ENCODE measurements at places on chromosomes 11 and 22. TPM values are rescaled to one million over a fixed set of nuclear protein-coding genes. Genes with fewer than 3 reads are reported as not detected.
A peak's percentile ranks its signal among the peaks of the same experiment; 100 is the strongest.

ZNF214 gene
- 2.3 TPM for total RNA-seq

KBTBD3 gene
- 10.6 TPM for total RNA-seq

B4GALNT4 gene
- 0.78 TPM for total RNA-seq

SHISA8 gene
- not detected for total RNA-seq

MRPL16 gene
- 28.1 TPM for total RNA-seq

C22orf42 gene
- total RNA-seq, result not detected

OR10D3 gene
- total RNA-seq, result not detected

ANGPTL5 gene
- 2.0 TPM for total RNA-seq

DMC1 gene
- total RNA-seq, result not detected

DAGLA gene
- 1.4 TPM for total RNA-seq

GRCh38 chr11:27385245-27385644 is 22.2 kb upstream of the CCDC34 start:
- DNase-seq, result peak; percentile 14

- no peak for DNase-seq
These were observed 35.3 kb downstream of the MMP13 start for GRCh38 chr11:102920118-102920684.

DNA sequence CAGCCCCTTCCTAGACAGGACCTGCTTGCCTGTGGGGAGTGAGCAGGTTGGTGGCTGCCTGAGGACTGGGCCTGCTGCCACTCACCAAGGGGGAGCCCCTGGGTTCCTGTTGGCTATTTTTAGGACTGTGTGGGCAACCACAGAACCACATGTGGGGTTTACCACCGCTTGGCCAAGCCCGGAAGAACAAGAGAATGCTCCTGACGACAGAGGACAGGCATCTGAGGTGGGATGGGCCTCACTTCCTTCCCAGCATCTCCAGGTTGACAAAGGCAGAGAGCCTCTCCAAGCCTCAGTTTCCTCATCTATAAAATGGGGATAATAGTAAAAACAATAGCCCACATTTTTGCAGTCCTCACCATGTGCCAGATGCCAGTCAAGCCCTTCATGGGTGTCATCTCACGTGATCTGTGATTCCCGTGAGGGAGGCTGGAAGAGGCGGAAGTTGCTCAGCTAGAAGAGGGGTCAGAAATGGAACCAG is 43.6 kb downstream of the LRRC32 start:
- DNase-seq, result no peak

DNA sequence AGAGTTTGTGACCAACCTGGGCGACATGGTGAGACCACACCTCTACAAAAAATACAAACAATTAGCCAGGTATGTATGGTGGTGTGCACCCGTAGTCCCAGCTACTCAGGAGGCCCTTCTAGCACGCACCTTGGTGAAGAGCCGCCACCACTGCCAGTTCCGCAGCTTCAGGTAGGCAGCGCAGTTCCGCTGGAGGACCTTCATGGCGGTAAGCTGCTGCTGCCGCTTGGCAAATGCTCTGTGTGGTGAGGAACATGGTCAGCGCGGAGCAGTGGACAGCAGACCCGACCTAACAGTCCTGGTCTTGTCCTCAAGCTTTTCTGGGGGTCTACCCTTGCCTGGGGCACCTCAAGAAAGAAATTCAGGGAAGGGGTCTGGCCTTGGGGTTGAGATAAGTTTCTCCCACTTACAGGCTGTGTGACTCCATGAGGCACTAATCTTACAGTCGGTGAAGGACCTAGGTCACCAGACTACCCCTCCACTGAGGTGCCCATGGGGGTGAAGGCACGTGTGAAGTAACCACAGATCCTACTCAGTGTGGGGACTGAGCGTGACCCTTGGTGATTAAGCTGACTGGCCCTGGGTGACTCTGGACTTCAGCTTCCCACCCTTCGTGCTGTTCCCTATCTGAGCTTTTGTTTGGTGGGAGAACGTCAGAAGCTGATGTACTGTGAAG is 49.6 kb downstream of the APOL1 start:
- DNase-seq, result no peak

- no peak for DNase-seq
These were observed 37.7 kb upstream of the TFIP11 start for GRCh38 chr22:26549902-26550497.

DNA sequence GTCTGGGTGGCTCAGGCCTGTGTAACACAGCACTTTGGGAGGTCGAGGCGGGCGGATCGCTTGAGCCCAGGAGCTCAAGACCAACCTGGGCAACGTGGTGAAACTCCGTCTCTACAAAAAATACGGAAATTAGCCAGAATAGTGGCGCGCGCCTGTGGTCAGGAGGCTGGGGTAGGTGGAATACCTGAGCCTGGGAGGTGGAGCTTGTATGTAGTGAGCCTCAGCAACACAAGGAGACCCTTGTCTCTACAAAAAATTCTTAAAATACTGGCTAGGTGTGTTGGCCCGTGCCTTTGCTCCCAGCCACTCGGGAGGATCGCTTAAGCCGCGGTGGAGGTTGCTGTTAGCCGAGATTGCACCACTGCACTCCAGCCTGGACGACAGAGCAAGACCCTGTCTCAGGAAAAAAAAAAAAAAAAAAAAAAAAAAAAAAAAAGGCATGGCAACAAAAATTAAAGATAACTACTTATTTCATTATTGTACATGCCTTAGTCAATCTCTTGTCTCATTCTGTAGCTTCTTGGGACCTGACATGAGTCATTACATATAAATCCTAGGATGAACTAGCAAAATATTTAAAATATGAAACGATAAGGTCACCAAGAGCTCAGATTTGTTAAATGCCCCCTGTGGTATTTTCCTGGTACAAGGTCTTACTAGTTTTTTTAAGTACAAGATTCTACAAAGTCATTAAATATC is 1.1 kb downstream of the TAF1D start:
- no peak for DNase-seq

DNA sequence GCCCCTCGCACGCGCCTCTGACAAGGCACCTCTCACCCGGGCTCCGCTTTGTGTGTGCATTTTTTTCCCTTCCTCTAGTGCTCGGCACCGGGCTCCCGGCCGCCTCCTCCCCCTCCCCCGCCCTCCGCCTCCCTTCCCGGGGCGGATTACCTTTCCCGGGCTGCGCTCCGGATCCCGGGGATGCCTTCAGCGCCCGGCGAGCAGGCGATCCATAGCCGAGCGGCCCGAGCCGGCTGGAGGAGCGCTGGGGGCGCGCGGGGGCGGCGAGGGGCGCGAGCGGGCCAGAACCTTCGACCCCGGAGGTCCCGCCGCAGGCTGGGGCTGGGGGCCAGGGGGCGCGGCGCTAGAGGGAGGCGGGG is 282 bp downstream of the MPPED2 start:
- DNase-seq, result no peak

- no peak for DNase-seq
These were observed 40.7 kb downstream of the MOB2 start for GRCh38 chr11:1445741-1446445.

DNA sequence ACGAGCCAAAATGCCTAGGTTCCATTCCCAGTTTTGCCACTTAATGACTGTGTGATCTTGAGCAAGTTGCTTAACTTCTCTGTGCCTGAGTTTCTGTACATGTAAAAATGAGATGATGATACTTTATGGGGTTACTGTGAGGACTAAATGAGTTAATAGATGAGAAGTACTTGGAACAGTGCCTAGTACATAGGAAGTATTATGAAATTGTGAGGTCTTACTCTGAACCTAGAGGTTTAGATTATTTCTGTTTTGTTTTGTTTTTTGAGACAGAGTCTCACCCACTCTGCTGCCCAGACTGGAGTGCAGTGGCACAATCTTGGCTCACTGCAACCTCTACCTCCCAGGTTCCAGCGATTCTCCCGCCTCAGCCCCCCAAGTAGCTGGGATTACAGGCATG is 227.0 kb upstream of the POU2AF2 start:
- no peak for DNase-seq

DNA sequence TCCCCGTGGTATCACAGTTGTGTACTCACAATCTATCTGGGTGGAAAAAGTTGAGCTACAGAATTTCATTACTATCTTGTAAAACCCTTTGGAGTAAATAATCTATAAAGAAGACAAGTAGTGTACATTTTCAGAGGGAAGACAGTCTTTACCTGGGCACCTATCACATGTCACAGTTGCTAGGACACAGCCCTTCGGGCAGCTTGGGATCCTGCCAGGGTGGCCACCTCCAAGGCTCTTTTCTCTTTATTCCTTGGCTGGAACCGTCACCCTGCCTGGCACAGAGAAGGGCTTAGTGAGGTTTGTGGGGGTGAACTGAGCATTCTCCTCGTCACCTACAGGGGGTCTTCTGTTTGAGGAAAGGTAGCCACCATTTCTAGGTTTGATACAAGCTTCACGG is 23.6 kb downstream of the LRRC74B start:
- no peak for DNase-seq

DNA sequence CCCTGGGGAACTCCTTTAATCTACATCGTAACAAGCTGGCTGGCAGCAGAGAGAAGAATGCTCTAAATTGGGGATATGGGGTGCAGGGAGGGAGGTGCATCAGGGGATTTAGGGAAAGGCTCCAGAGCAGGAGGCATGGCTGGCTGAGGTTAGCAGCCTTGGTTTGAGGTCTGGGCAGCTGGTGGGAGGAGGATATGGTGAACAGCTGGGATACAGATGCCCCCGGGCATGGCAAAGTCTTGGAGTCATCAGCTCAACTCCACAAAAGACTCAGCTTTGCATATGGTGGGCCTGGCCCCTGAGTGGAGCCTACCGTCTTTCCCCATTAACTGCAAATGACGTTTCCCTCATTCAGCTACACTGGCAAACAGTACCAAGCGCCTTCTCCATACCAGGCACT is 5.4 kb downstream of the FAM83F start:
- DNase-seq, result no peak

GRCh38 chr11:27201454-27202302 is 161.1 kb downstream of the BBOX1 start:
- peak; percentile 15 for DNase-seq

- no peak for DNase-seq
These were observed 537 bp downstream of the EP300 start for GRCh38 chr22:41092847-41093411.

DNA sequence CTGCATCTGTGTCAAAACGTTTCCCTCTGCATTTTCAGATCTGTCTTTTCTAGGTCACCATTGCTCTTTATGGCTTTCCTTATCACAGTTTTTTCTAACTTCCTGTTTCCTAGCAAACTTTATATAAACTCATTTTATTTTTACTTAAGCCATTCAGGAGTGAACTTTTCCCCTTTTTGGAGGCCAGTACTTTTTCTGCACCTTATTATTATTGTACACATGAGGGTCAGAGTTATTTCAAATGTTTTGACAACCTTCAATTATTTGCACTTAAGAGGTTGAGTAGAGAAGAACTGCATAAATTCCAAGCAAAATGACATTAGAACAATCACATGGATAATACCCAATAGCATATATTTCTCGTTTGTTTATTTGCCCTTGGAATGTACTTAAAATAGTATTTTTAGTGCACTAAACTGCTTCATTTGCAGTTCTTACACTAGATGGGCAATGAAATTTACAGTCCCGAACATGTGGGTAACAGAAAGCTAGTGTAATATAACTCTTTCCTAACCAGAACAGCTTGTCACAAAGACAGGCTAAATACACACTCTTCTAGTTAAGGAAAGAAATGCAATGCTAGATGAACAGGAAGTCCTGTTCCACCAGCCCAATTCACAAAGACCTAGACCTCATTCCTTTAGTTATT is 79.5 kb downstream of the UBASH3B start:
- no peak for DNase-seq

GRCh38 chr22:28480000-28480715 is 199.5 kb downstream of the TTC28 start:
- no peak for DNase-seq

DNA sequence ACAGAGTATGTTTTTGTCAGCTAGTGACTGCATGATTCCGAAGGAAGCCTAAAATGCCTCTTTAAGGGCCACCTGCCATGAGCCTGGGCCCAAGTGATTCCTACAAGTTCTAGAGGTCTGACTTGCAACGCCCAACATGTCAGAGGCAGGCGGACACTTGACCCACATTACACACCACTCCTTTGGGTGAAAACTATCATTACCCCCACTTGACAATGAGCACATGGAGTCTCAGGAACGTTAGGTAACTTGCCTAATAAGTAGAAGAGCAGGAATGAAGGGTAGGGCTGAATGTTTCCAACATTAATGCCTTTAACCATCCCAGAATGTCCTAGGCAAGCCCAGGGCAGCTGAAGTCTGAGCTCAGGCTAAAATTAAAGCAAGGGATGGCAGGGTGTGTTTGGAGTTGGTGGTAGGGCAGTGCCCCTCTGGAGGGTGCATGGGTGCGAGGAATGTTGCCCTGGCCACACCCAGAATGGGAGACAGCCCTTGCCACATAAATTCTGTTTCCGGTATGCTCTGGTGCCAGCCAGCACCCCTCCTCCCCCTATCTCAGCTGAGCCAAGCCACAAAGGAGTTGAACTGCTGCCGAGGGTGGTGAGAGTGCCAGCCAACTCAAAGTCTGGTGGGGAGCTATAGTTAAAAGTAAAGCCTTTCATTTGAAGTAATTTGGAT is 2.5 kb downstream of the PLAAT2 start:
- DNase-seq, result no peak

DNA sequence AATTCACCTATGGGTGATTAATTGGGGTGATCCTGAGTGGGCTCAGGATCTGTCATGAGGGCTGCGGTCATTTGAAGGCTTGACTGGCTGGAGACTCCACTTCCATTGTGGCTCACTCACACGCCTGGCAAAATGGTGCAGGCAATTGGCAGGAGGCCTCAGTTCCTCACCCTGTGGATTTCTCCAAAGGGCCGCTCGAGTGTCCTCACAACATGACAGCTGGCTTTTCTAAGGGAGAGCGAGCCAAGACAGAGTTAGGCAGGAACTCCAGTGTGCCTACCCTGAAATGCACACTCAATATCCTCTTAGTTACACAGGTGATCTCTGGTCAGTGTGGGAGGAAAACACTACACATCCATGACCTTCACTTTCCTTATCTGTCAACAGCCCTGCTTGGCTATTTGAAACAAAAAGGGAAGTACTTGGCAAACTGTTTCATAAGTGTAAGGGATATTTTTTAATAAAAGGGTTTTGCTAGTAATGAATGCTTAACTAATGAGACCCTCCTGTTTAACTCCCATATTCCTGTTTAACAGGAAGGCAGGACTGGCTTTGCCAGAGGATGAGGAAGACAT is 25.7 kb downstream of the OSBP2 start:
- no peak for DNase-seq

- no peak for DNase-seq
These were observed 69.7 kb downstream of the RPS6KA4 start for GRCh38 chr11:64428693-64429092.

DNA sequence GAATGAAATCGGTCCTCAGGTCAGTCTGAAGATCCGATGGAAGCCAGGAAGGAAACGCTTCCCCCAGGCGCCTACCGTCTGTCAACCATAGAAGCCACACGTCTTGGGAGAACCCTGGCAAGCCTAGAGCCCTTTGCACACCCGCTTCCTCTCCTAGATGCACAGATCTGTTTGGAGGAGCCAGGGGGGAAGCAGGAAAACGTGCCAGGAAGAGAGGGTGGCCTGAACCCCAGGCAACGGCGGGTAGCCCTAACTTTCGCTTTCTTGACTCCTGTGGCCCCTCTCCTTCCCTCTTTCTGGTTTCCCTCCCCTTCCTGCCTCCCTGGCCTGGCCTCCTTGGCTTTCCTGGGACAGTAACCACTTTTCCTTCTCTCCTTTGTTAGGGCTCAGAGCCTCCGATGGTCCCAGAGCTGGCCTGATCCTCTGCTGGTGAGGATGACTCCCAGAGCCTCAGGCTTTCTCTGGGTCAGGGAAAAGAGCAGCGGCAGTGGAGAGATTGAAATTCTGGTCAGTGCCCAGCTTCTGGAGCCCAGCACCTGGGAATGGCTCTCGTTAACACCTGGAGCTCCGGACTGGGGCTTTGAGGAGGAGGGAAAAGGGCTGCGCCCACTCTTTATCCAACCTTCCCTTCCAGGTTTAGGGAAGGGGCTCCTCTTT is 2.1 kb downstream of the FXYD6 start:
- DNase-seq, result no peak

- DNase-seq, result no peak
These were observed 41.7 kb downstream of the C11orf58 start for GRCh38 chr11:16780146-16780545.

Data from thoracic aorta (tissue), 2 donors.